ENCODE measurements at places on chromosomes 6 and 20.

- no peak for DNase-seq
Measured at GRCh38 chr6:157978021-157978783, 3.5 kb upstream of the SYNJ2 start.

- DNase-seq, result no peak
Measured at GRCh38 chr6:727856-728255, 34.9 kb upstream of the EXOC2 start.

- no peak for DNase-seq
Measured at GRCh38 chr20:13784271-13784892, 337 bp downstream of the ESF1 start.

- no peak for DNase-seq
Measured at GRCh38 chr6:37952027-37952426, 132.5 kb downstream of the ZFAND3 start.

Data from epithelial cell of prostate (primary cell).